Stimulated activated CD4-positive, alpha-beta T cell treated with anti-CD3 and anti-CD28 coated beads, TNF-alpha, amount 100 ng/mL, for 4 hours (primary cell): ENCODE measurements at places on chromosomes 3 and 15.

DNA sequence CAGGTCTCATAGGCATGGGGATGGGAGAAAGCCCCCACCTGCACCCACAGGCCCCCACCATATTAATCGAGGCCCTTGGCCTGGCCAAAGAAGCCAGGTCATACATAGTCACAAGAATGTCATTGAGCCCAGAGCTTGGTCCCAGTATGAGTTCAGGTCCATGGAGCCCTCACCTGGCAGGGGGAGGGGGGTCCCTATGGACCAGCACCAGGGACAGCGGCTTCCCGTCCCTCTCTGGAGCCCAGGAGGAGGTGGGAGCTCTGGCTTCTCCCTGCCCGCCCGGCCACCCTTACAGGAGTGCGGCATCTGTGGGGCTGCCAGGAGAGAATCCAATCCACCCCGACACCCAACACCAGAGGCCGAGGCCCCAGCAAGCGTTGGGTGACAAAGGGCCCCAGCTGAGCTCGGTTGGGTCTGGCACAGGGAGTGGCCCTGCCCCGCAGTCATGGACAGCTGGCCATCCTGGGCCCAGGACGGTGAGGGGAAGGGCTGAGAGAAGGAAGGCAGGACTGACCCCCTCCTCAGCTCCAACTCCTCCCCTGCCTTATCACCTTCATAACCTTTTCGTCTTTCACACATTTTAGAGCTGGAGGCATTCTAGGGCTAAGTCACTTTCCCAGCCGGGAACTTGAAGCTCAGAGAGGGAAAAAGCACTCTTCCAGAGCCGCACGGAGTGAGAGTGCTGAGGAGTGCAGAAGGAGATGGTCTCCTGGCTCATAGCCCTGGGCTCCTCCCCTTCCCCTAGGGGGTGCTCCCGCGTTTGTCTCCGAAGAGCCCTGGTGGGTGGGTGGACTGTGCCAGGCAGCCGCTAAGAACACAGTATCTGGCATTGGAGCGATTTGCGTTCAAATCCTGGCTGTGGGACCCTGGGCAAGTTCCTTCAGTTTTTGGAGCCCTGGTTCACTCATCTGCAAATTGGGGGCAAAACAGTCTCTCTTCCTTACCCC is 54.6 kb downstream of the ATP2B2 start:
- DNase-seq: no peak

GRCh38 chr3:110307065-110307809 is 764.4 kb upstream of the NECTIN3 start:
- DNase-seq: no peak

DNA sequence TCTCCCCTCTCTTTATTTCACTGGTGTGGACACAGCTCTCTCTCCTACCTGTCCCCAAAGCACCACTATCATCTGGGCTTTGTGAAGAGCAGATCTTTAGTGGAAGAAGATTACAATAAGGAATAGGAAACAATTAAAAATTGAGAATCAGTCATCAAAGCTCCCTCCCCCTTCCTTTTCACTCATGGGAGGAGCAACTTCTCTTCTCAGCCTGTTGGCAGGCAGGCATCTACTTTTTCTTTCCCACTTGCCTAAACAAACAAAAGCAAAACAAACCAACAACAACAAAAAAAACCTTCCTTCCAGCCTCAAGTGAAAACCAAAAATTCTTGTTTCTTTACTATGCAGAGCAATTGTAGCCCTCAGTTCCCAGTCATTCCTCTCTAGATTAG is 125.5 kb upstream of the BHLHE40 start:
- no peak for DNase-seq

DNA sequence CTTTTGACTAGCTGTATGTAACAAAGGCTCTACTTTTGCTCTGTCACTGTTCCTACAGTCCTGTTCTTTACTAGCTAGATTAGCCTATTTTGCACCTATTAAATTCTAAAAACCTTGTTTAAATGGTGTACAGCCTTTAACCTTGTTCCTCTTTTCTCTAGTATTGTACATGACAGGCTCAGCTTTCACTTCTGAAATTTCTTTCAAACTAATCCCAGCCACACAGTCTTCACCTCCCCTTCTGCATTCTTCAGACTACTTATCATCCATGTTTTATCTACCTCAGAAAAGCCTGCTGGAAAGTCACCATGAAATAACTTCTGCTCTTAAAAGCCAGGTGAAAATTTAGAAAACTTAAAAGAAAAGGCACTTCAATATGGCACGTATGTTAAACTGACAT is 122.4 kb downstream of the NECTIN3 start:
- DNase-seq: no peak

DNA sequence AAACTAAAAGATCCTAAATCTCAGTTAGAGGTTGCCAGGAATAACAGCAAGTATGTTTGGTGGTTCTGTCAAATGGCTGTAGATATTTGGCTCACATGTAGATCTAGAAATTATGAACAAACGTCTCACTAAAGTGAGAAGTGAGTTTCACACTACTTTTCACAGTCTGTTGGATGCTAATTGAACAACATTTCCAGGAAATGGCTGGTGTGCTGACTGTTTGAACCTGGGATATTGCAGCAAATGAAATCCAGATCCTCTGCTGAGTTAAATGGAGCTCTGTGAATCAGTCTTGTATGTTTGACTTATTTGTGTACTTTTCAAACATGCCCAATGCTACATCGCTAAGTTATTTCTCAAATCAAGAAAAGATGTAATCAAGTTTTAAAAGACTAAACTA is 21.3 kb upstream of the RSL24D1 start:
- DNase-seq: no peak

DNA sequence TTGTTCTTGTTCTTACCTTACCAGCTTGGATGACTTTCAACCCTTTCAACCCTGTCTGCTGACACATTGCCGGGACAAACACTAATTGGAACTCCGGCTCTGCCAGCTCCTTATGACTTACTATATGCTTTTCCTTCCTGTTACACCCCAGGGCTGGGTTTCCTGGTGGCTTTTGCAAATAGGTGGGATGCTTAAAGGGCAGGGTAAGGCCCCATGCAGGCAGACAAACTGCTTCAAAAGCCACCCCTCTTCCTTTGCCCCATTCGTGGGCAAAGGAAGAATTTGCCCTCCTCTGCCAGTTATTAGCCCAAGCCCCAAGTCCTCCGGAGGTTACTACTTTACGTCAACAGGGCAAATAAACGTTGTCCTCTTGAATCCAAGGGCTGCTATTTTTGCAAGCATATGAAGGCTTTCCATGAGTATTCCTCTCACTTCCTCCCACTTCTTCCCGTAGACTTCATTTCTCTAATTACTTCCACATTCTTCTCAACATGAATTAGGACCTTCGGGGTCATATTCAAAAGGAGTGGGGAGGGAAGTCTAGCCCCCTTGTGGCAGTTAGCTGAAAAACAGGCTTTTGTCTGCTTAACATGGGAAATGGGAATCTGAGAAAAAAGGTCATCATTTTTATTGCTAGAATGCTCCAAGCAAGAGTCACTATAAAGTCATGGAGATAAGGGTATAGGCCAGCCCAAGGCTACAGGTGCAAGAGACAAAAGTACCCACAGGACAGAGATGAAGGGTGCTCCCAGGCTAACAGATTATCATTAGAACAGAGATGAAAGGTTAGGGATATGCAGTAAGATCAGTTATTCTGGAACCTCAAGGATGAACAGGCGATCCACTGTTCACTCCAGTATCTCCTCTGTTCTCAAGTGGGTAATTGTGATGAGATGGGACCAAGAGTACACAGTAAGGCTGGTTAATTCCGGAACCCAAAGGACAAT is 56.3 kb upstream of the FSTL1 start:
- DNase-seq: no peak

GRCh38 chr15:60745469-60746061 is 266.6 kb upstream of the ICE2 start:
- no peak for DNase-seq

DNA sequence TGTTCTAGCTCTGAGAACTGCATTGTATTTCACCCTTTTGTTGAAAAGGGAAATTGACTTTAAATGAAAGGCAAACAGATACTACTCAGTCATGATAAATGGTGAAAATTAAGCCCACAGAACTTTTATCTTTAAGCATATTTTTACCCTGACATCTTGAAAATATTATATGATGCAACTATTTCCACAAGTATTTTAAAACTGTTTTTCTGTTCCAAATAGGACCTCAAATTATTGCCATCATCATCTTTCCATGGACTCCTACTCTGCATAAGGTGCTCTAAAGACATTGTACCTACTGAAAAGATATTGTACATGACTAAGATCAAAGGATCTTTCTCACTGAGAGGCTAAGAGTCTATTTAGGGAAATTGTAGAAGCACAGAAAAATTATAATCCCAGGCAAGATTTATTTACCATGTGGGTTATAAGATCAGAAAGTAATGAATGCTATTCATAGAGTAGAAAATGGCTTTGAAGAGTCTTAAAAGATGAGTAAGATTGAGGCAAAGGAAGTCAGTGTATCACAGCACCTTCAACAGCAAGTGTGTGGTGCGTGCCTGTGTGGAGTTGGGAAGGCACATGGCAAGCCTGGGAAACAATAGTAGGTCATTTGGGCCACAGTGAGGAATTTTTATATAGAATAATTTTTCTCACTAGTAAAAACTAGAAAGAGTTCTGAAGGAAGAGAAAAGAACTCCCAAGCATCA is 68.8 kb downstream of the VGLL3 start:
- DNase-seq: no peak

DNA sequence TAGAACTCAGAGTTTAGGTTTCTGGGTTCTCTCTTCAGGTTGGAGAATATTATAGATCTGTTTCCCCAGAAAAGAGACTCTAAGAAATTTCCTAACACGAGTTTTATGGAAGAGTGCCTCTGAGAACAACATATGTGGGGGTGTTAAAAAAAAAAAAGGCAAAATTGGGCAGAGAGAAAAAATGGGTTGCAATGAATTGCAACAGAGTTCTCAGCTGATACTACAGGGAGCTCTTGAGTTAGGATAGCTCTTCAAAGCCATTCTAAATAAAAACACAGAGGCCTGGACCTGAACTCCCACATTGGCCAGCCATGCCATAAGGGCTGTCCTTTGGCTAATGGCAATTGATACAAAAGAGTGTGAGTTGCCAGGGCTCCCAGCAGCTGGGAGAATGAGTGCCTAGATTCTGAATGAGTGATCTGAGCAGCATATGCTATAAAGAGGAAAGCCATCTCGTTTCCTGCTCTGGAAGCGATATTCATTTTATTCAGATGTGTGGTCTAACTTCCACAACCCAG is 20.1 kb upstream of the UBE2E2 start:
- no peak for DNase-seq

GRCh38 chr3:153319705-153320554 is 157.9 kb downstream of the RAP2B start:
- no peak for DNase-seq

GRCh38 chr15:70267879-70268278 is 170.2 kb upstream of the TLE3 start:
- DNase-seq: no peak

GRCh38 chr15:68489421-68489820 is 57.5 kb upstream of the ITGA11 start:
- DNase-seq: no peak

DNA sequence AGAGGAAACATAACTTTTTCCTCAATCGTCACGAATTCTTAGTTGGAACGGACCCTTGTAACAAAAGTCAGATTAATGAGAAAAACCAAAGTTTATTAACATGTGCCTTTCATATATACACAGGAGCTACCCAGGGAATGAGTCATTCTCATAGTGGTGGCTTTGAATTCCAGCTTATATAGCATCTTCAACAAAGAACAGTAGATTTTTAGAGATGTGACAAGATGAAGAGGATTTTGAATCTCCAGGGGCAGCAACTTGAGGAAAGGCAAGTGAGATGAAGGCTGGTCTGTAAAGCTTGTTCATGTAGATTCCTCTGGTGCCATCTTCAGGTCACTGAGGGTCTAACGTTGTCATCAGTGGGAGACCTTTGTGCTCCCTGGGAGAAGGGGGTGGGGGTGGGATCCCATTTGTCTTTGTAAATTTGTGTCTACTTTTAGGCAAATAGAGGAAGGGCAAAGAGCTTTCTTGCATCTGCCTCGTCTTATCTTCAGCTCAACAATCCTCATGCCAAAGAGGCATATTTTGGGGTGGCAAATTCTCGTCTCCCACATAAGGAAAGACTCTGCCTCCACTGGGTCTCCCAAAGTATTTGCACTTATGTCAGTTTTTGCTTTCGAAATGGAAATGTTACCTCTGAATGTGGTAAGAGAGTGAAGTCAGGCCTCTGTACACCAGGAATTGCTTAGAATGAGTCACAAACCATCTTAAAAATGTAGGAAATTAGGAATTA is 29.5 kb downstream of the CLEC3B start:
- no peak for DNase-seq

GRCh38 chr15:67549736-67550135 is 7.2 kb downstream of the MAP2K5 start:
- DNase-seq: no peak

GRCh38 chr3:10770547-10770946 is 45.5 kb upstream of the SLC6A11 start:
- DNase-seq: no peak

DNA sequence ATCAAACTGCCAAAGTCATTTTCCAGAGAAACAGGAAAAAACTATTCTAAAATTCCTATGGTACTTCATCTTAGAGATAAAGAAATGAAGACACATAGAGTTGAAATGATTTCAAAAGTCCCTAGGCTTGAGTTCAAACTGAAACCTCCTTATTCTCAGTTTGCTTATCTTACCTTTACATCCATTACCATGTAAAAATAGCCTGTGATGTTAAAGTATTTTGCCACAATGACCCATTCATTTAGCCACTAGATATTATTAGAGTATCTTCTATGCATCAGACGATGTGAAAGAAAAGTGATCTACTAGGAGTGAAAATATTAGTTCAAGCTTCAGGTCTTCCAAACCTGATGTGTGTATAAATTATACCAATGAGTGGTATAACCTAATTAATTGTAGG is 55.1 kb upstream of the TTC14 start:
- no peak for DNase-seq

DNA sequence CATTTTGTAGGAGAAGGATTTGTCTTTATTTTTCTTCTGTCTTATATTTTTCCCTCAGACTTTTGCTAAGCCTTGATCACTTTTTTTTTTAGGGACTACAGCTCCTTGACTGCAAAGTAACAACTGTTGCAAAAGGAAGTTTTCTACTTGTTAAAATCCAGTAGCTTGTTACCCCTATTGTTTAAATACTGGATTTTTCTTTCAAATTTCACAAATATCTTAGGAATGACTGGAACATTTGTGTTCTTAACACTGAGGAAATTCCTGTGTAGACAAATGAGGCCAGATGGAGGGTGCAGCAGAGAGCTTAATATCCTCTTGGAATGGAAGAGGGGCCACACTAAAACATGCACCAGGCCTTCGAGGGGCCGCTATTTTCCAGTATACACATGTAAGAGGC is 3.2 kb upstream of the PGPEP1L start:
- DNase-seq: no peak

GRCh38 chr3:159538507-159538906 is 450.1 kb upstream of the IL12A start:
- DNase-seq: no peak

GRCh38 chr3:9079676-9080075 is 116.4 kb upstream of the RAD18 start:
- DNase-seq: no peak

- no peak for DNase-seq
These were observed 79.5 kb downstream of the CD200R1L start for GRCh38 chr3:112767177-112767576.

GRCh38 chr3:134707908-134708597 is 57.2 kb upstream of the KY start:
- no peak for DNase-seq
